ENCODE measurements at places on chromosomes 3 and 15. TPM values are rescaled to one million over a fixed set of nuclear protein-coding genes. Genes with fewer than 3 reads are reported as not detected.

The ELL3 gene
- 3.6 TPM for total RNA-seq

The TGM4 gene
- total RNA-seq: not detected

The AADACL2 gene
- total RNA-seq: not detected

The PLXND1 gene
- 213 TPM for total RNA-seq

The CAPN3 gene
- total RNA-seq: 121 TPM

The CADPS gene
- 5.4 TPM for total RNA-seq

The MKRN3 gene
- 0.93 TPM for total RNA-seq

The HIGD2B gene
- total RNA-seq: not detected

The PCYT1A gene
- total RNA-seq: 53.2 TPM

The CELF6 gene
- total RNA-seq: 2.4 TPM

The SLC22A14 gene
- total RNA-seq: 1.7 TPM

The GOLGA8M gene
- 3.7 TPM for total RNA-seq

The EFCAB12 gene
- 2.3 TPM for total RNA-seq

The TTLL13 gene
- total RNA-seq: 1.3 TPM

The NANOGP8 gene
- 1.7 TPM for total RNA-seq

The GOLGA6L4 gene
- 3.0 TPM for total RNA-seq

The CLDN18 gene
- 0.29 TPM for total RNA-seq

The CLRN1 gene
- not detected for total RNA-seq

The CNTN4 gene
- total RNA-seq: 34.7 TPM

The GALNT15 gene
- total RNA-seq: 9.9 TPM

The BLOC1S6 gene
- 43.9 TPM for total RNA-seq

The GREM1 gene
- 0.35 TPM for total RNA-seq

The C3orf49 gene
- total RNA-seq: not detected

The CCNDBP1 gene
- total RNA-seq: 68.3 TPM

The AHSG gene
- 1.3 TPM for total RNA-seq

The MINAR1 gene
- 1.1 TPM for total RNA-seq

The NPAP1 gene
- total RNA-seq: 0.82 TPM

The DUOXA2 gene
- total RNA-seq: not detected

The BUB1B gene
- total RNA-seq: 16.1 TPM

The SLC12A1 gene
- 578 TPM for total RNA-seq

The SHC4 gene
- 2.0 TPM for total RNA-seq

The NPTN gene
- total RNA-seq: 154 TPM

The TTC23 gene
- 34.3 TPM for total RNA-seq

The CD200 gene
- total RNA-seq: 13.4 TPM

Measured in metanephros (tissue), 2 donors.